ENCODE measurements at places on chromosomes 3 and 15.

DNA sequence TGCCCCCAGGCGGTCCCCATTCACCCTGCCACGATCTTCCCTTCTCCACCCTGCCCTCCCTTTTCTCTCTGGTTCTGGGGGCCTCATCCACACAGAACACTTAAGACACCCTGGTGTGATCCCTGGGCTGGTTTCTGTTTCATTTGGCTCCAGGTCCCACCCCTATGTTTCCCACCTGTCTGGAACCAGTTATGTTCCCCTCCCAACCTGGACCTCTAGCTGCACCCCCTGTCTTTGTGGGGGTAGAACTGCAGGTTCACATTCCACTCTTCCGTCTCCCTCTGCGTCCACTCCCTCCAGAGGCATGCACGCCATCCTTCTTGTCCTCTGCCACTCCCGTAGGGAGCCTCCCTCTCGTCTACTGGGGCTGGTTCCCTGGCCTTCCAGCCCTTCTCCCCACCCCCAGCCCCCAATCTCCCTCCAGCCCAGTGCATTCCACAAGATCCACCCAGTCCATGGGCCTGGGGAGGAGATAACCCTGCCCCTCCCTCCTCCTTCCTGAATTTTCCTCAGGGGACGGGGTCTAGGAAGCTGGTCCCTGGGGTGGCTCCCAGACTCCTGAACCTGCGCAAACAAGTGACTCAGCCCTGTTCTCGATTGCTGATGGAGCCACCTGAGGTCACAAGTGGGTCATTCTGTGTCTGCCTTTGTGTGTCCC, 73.8 kb downstream of the ABTB1 start:
- no peak for DNase-seq

DNA sequence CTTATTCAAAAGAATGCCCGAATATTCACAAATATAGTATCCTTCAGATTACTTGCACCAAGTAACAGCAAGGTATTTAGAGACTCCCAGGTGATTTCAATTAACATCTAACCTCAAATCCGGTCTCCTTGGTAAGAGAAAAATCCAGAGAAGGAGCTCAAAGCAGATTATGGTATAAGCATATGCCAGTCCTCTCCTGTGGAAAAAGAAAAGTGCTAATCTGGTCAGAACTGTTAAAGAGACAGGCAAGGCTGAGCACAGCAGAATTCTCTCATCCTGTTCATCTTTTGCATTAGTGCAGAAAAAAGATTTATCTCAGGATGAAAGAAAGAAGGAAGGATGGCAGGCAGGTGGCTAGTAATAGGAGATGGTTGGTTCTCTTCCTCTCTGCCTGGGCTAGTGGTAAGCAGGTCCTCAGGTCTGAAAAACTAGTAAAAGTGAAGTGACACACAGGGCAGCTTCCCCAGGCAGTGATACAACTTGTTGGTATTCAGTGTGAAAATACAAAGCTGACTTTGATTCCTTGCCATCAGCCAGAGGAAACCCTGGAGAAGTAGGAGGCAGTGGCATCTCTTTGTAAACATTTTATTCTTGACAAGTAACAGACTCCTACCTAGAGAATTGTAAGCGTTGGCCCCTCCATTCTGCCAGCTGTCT, 14.2 kb downstream of the ATXN7 start:
- DNase-seq, result no peak

GRCh38 chr15:98824595-98824994, 176.3 kb downstream of the IGF1R start:
- DNase-seq, result no peak

DNA sequence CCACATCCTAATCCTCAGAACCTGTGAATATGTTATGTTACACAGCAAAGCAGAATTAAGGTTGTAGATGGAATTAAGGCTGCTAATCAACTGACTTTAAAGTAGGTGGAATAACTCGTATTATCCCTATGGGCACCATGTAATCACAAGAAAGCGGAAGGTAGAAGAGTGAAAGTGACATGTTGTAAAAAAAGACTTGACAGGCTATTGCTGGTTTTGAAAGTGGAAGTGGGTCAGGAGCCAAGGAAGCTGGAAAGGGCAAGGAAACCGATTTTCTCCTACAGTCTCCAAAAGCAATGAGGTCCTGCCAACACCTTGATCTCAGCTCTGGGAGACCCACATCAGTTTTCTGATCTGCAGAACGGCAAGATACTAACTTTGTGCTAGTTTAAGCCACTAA, 6.6 kb downstream of the TP63 start:
- no peak for DNase-seq

GRCh38 chr3:170745211-170745718, 124.7 kb downstream of the RPL22L1 start:
- DNase-seq, result no peak

GRCh38 chr15:75694241-75695182, 18.1 kb downstream of the CSPG4 start:
- no peak for DNase-seq

DNA sequence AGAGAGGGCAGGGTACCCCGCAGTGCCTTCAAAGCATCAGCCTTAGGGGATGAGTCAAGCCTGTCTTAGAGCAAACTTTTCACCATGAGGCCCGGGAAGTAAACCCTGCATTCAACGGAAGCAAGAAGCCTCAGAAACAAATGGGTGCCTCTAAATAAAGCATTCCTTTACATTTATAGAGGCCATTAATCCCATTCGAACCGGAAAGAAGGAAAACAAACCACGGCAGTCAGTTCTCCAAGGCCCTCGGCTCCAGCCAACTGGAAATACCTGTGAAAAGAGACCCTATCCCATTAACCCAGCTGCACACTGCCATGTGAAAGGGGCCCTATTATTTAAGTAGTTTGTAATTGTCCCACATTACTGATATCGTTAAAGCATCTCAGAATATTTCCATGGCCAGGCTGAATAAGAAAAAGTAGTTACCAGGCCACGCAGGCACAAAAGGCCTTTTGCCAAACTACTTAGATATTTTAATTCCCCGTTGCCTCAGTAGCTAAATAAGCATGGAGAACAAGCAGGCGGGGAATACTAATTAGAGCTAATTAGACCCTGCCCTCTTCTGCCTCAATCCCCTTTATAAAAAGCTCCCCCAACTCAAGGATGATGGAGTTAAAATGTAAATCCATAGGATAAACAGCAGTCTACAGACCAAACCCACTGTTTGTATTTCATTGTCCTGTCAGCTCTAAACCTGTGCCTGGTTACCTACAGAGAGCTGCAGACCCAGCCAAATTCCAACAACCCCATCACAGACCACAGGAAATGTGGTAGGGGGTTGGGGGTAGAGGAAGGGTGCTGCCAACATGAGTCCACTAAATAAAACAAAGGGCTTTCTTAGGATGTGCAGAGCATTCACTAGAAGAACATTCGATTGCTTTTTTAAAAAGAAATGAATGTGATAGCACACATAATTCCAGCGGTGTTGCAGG, 4.1 kb downstream of the ITGB5 start:
- DNase-seq, result no peak

DNA sequence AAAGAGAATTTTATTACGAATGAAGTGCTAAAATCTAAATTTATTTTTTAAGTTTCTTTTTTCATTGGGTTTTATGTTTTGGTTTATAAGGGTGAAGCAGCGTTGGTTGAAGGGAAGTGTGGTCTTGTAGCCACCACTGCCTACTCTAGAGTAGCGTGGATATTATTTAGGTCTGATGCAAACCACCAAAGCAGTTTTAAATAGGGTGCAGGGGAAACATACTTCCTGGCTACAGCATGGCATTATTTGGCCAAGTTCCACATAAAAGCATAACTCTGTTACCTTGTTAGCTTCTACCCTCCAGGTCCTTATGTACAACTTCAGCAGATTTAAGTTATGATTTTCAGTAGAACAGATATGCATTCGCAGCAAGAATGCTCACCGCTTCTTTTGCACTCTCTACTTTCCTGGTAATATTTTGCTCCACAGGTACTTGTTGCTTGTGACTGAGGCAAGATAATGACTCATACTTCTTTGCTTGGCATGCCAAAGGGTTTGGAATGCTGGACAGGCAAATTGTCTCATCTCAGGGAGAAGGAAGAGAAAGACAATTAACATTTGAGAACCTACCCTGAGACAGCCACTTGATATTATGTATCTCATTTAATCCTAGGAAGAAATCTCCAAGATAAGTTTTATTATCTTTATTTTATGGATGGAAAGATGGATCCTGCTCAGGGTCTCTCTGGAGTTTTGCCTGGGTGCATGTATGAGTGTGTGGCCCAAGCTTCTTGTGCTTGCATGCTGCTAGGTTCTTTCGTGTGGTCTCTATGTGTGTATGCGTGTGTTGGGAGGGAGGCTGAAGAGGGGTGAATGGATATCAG, 5.4 kb downstream of the TGFBR2 start:
- DNase-seq, result no peak

- DNase-seq, result no peak
Observed at GRCh38 chr15:70584838-70585706, 178.3 kb downstream of the UACA start.

GRCh38 chr3:141511361-141511760, 24.5 kb downstream of the RASA2 start:
- DNase-seq, result no peak

- no peak for DNase-seq
Observed at GRCh38 chr15:93694033-93694432, 537.3 kb upstream of the MCTP2 start.

- DNase-seq, result no peak
Observed at GRCh38 chr3:103134023-103134724, 699.4 kb downstream of the ZPLD1 start.

DNA sequence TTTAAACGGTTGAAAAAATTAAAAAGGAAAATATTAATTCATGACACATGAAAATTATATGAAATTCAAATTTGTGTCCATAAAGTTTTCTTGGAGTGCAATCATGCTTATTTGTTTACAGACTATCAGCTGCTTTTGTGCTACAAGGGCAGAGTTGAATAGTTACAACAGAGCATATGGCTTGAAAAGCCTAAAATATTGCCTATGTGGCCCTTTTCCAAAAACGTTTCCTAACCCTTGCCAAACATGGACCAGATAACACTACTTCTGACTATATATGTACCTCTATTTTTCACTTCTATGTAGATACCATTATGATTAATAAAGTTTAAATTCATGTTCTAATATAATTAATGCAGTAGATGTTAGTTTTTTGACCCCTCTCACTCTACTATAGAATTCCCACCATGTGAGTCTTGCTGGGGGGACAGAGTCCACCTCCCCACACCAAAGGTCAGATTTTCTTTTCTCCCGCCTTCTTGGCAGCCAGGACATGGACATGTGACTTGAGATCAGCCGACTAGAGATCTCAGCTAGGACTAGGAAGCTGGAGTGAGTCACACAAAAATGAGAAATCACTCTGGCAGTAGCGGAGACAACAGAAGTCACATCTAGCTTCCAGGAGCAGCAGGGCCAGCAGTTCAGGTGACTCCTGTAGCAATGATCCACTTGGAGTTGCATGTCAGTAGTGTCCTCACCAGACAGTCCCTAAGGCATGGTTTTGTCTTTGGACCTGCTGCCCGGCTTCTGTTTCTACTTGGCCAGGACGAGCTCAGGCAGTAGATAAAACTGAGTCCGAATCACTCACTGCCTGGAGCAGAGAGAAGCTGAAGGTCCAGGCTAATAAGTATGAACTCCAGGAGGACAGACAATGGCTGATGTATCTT, 22.4 kb downstream of the CIAO2A start:
- no peak for DNase-seq

DNA sequence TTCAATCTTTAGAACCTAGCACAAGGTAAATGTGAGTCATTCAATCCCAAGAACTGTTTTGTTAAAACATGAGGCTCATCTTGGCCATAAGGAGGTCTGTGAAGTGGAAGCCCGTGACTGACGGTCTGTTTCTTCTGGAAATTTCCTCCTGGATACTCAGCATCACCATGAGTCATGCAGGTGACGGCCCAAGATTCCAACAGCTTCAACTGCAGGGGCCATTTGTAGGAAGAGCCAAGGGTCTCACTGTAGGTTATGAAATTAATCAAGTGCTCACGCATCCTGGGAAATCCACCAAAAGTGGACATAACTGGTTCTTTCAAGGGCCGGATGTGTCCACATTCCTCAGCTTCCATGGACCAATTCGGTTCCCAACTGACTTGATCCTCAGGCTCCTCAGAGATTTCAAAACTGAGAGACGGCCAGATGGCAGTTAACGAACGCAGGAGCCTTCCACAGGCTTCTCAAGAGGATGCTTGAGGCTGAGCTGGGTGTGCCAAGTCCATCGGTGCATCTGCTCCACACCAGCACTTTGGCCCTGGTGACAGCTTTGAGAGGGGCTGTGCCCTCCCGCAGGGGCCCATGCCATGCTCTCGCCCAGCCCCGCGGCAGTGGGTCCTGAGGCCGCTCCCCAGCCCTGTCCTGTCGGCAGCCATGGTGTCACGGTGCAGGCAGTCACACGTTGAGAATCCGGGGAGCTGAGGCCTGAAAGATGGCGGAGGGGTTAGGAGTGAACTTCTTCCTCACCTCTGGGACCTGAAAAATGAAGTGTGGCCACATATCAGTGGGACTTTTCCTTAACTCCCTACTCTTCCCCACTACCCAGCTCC, 8.5 kb downstream of the MAP6D1 start:
- DNase-seq, result no peak

- no peak for DNase-seq
Observed at GRCh38 chr3:5634411-5634810, 446.9 kb downstream of the EDEM1 start.

DNA sequence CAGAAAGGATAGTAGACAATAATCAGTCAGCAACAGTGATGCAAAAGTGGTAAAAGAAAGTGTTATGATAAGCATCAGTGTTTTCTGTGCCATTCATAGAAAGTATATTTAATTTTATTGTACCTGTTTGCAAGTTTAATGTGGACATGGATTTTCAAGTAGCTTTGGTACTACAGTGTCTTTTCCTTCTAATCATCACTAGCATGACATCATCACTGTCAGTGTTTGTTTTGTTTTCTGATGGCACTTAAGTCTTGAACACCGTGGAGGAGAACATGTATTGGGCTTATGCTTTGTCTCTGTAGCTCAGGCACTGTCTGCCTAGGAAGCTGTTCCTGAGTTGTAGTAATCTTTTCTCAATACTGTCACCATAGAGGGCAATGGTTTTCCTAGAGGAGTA, 41.9 kb downstream of the SETD5 start:
- no peak for DNase-seq

DNA sequence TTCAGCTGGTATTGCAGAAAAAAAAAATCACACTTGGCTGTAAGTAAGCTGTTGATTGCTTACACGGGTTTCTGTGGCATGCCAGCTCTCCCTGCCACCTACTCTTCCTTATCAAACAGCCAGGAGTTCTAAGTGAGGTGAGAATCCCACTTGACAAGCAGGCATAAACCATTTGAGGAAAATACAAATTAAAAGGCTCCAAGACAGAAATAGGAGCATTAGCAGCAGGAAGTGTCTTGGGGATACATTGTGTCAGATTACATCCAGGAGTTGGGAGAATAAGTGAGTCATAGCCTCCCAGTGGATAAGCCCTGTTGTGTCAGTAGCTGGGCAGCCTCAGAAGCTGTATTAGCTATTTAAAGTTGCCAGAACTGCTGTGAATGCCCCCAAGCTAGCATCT, 256.0 kb downstream of the CNTN4 start:
- no peak for DNase-seq

DNA sequence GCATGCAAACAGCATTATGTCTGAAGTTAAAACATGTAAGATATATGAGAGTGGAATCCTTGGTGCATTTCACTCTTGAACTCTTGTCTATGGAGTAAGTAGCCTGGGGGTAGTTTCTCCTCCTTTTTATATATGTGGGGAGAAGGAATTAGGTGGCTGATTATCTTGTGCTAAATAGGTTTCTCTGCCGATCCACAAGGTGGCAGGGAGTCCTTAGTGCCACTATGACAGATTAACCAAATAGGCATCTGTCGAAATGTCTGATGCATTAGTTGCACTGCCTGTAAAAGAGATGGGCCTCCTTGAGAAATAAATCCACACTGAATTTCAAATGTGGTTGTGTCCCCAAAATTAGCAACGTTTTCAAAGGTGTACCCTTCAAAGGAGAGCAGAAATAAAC, 170.1 kb downstream of the CNTN4 start:
- DNase-seq, result no peak

- DNase-seq, result no peak
Observed at GRCh38 chr3:125075738-125076137, 19.9 kb upstream of the HEG1 start.

Measured in left lung (tissue), 14 donors.